ENCODE measurements at places on chromosomes 16 and 17.

- no peak for DNase-seq
These were observed 7.7 kb downstream of the ARHGAP17 start for GRCh38 chr16:25007284-25007984.

GRCh38 chr16:50244140-50244503 is 22.2 kb upstream of the ADCY7 start:
- no peak for DNase-seq

- DNase-seq = no peak
These were observed 56.1 kb downstream of the PCTP start for GRCh38 chr17:55806745-55807495.

DNA sequence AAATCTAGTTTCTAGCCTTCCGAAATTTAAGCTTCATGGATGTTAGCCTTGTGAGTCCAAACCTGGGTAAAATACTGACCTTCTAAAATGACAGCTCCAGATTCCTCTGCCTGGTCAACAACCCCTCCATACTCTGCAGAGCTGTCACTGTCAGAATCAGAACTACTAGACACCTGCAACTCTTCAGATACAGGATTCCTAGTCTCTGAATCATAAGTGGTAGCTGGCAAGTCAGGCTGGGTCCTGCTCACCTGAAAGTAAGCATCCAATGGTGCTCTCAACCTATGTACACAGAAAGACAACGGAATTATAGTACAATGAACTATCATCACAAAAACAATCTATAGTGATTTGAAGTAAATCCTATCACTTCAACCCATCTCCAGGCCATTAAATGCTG is 14.8 kb downstream of the RFWD3 start:
- no peak for DNase-seq

- DNase-seq = peak; percentile 29
These were observed 93.7 kb upstream of the TMEM97 start for GRCh38 chr17:28225271-28225670.

DNA sequence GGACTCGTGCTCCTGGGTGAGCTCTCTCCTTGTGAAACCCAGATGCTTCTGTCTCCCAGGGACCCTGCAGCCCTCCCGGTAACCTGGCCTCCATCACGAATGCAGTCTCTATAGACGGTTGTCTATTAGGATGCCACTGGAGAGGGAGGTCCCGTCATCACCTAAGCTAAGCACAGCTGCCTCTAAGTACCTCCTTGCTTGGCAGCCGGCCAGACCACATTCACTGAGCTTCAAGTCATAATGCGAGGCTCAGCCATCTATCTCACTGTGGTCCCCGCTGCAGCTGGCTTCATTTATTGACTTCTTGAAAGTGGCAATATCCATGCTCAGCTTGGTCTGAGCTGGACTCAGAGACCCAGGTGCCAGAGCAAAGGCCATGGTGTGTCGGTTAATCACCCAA is 74.5 kb upstream of the HSBP1 start:
- DNase-seq = no peak

- DNase-seq = peak; percentile 68
These were observed 31.2 kb upstream of the HAPSTR1 start for GRCh38 chr16:9060225-9060624.

DNA sequence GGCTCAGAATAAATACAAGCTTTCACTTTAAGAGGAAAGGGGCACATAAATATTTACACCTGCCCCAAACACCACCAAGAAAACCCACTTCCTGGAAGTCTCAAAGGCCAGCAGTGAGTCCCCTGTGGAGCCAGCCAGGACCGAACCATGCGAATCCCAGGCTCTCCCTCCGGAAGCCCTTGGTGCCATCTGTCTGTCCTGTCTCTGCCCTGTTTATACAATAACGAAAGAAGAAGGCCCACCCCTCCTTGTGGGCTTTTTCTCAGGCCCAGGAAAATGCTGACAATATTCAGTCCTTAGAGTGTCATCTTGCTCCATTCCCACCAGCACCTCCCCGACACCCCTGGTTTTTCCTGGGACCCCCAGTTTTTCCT is 3.6 kb upstream of the SLC6A4 start:
- DNase-seq = no peak

GRCh38 chr17:50205111-50205962 is 3.9 kb upstream of the COL1A1 start:
- peak; percentile 75 for DNase-seq

DNA sequence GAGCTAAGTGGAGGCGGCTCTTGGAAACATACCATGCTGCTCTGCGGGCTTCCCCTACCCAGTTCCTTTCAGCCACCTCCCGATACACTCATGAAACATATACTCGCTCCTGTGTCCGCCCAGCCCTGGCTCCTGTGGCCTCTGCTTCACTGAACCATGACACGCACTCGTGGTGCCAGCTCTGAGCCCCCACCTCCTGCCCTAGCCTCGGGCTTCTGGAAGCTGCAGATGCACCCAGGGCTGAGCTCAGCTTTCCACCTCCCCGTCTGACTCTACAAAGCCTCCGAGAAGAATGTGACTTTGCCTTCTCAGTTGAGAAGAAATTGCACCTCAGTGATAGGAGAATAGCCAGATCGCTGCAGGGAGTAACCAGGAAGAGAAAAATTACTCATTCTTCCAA is 11.0 kb downstream of the CALB2 start:
- DNase-seq = no peak

- DNase-seq = no peak
These were observed 135.9 kb downstream of the TOX3 start for GRCh38 chr16:52411011-52411410.

DNA sequence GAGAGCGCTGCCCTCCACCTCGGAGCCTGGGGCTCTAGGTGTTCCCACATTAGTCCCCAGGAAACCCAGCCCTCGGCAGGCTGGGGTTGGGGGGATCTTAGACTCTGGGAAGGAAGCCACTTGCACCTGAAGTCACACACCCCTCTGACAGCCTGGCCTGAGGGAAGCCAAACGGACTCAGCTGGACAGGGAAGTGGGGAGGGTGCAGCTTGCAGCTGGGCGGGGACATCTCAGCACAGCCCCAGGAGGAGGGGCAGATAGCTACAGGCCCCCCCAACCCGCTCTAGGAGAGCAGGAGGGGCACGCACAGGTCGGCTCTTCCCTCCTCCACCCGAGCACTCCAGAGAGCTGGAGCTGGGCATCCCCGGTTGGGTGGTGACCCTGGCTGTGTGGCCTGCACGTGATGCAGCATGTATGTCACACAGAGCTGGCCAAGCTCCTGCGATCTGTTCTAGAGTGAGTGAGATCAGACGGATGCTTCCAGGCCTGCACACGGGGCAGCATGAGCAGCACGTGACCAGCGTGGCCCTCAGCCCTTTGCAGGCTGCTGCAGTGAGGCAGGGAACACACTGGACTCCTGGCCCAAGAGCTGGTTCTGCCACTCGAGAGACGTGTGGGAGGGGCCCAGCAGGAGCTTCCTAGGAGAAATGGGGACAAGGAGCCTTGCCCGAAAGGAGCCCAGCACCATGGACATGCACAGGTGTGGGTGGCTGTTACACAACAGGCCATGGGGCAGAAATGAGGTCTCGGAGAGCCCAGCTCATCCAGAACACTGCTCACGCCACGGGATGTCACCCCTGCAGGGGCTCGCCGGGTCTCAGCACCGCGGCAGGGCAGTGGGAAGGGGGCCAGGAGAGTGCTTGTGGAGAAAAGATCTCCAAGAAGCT is 15.4 kb downstream of the KIFC3 start:
- DNase-seq = peak; percentile 52

GRCh38 chr16:19105891-19106624 is 7.7 kb upstream of the ITPRIPL2 start:
- DNase-seq = no peak

- no peak for DNase-seq
These were observed 23.4 kb downstream of the DCAF7 start for GRCh38 chr17:63573634-63574033.

- DNase-seq = no peak
These were observed 36.5 kb downstream of the NCOR1 start for GRCh38 chr17:16178836-16179235.

GRCh38 chr16:57061084-57061905 is 31.1 kb upstream of the CPNE2 start:
- peak; percentile 81 for DNase-seq

- DNase-seq = peak; percentile 71
These were observed 136.9 kb downstream of the KCNJ12 start for GRCh38 chr17:21513012-21513570.

DNA sequence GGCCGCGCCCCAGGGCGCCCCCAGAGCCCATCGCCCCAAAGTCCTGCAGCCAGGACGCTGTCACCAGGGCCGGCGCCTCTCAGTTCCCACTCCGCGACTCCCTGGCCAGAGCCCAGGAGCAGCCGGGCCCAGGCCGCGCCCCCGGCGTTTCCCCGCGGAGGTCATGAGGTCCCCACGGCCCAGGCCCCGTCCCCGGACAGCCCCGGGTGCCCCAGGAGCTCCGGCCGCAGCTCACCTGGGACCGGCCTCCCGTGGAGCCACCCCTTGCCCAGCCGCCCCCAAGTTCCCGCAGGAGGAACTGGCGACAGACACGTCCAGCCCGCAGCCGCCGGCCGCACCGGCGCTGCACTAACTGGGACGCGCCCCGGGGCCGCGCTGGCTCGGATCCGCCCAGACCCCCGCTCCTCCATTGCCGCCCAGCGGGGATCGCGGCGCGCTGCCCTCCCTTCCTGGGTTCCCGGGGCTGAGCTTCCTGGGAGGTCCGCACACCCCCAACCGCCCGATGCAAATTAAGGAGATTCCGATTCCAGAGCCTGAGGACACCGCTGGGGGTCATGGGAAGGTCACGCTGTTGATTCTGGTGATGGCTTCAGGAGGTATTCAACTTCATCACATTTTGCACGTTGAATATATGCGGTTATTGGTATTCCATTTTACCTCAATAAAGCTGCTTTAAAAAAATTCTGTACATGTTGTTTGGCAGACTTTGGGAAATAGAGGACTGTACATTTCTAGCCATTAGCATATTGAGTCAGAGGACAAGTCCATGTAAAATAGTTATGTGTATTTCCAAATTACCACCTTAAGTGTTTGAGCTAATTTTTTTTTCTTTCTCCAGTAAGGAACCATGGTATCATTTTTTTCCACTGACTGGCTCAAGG is 9.9 kb downstream of the AHSP start:
- DNase-seq = no peak

DNA sequence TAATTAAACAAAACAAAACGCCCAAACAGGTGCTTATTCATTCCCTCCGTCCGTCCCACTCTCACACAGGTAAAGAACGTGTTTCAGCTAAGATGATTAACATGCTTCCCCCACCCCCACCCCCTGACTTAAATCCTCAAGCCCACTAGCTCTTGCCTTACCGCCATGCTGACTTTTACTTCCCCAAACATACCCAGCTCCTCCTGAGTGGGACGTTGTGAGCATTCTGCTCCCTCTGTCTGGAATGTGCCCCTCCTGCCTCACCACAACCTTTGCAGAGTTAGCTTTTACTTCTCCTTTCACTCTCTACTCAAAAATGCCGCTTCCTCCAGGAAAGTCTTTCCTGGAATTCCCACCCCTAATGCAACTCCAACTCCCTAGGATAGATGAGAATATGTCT is 774.0 kb upstream of the RBFOX1 start:
- no peak for DNase-seq

DNA sequence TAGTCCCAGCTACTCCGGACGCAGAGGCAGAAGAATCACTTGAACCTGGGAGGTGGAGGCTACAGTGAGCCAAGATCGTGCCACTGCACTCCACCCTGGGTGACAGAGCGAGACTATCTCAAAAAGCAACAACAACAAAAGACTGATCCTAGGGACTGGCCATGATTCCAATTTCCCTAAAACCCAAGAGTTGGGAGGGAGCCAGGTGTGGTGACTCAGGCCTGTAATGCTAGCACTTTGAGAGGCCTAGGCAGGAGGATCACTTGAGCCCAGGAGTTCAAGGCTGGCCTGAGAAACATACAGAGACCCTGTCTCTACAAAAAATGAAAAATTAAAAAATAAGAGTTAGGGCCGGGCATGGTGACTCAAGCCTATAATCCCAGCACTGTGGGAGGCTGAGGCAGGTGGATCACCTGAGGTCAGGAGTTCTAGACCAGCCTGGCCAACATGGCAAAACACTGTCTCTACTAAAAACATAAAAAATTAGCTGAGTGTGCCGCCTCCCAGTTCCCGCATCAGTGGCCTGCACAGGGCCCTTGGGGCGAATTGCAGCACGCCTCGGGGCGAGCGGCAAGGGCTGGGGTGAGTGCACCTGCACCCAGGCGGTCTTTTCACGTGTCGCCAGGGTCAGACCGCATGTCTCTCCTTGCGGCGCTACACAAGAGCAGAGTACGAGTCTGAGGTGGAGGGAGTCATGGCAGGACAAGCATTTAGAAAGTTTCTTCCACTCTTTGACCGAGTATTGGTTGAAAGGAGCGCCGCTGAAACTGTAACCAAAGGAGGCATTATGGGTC is 40.8 kb downstream of the CDH3 start:
- DNase-seq = no peak

DNA sequence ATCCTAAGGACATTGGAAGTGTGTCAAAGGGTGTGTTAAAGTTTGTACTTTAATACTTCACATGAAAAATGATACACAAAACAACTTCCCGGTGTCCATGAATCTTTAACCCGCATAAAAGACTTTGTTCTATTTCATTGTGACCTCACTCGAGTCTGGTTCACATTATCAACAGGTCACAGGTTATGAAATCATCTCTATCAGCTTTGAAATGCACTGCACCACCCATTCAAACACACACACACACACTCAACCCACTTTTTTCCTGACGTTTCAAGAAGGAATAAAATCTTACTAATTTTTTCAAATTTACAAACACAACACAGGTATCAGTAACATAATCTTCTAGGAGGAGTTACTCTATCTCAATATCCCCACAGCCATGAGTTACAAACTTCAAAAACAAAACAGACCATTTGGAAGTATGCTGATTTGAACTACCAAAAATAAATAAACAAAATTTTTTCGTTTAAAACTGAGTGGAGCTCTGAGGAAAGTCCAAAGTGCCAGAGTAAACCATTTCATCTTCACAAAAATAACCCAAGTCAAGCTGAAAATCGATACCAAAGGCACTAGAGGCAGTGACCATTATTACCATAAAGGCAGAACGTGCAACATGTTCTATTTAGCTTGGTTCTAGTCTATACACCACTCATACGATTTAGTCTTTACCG is 2.7 kb downstream of the ACOX1 start:
- DNase-seq = peak; percentile 43

GRCh38 chr17:72477491-72477890 is 356.7 kb downstream of the SOX9 start:
- DNase-seq = no peak

DNA sequence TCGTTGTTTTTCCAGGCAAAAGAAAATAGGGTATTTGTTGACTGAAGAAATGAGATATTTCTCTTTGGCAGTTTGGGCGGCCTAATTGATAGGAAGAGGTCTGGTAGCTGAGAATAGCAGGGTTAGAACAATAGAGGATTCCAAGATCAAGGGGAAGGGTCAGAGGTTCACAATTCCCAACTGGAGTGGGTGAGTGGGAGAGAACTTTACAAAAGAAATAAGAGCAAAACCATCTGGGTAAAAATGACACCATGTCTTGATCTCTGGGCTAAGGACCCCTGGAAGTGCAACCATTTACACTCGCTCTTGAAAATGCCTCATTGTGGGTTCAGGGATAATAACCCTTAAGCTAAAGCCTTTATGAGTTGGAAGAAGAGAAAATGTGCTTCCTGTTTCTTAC is 180.5 kb downstream of the CDH13 start:
- DNase-seq = no peak

DNA sequence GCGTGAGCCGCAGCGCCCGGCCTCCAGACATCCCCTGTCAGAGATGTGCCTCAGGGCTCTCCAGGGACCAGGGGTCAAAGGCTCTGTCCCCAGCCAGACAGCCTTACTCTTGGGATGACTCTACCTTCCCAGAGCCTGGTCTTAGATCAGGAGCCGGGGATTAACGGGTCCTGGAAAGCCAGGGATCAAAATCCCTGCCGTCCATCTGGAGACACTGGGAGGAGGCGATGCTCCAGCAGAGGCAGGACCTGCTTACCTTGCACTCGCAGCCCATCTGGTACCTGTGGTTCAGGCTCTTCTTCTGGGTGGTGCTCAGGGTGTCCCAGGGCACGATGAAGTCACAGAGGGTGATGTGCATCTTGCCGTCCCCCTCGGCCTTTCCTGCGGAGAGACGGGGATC is 16.7 kb upstream of the USP36 start:
- no peak for DNase-seq

Measured in fibroblast of villous mesenchyme (primary cell).